Fibroblast of skin of left biceps (primary cell): ENCODE measurements at places on chromosomes 5 and 9.

DNA sequence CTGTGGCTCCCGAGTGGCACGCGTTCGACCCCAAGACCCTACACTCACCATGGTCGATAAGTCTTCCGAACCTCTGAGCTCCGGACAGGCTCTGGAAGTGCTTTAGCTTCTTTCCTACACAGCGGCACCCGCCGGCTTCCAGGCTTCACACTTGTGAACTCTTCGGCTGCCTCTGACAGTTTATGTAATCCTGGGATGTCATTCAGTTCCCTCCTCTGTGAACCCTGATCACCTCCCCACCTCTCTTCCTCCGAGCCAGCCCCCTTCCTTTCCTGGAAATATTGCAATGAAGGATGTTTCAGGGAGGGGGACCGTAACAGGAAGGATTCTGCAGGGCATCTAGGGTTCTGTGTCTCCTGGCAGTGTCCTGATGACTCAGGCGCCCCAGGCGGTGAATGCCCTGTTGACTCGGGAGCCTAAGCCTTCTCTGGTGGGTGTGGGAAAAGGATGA lies at the start of gene CD14:
Gene CD14, minus strand, starts transcription at position 155 of the 451 bp plus-strand sequence. Its CDS starts 104 bp downstream, at position 51.
- no peak for DNase-seq

DNA sequence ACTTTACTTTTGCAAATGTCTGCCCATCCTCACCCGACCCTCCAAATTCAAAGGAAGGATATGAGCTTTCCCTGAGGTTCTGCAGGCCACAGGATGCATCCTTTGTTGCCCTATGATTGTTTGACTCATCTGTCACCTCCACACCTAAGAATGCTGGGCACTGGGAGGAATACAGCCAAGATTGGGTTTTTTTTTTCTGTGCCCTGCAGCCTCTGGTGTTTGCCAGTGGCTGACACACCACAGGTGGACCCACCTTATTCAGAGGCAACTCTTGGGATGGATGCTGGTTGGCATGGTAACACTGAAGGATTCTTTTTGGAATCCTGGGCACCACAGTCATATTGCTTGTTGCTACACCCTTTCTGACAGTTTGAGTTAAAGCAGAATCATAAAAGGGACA lies 29.7 kb downstream of the C9orf152 start:
- DNase-seq, result no peak

DNA sequence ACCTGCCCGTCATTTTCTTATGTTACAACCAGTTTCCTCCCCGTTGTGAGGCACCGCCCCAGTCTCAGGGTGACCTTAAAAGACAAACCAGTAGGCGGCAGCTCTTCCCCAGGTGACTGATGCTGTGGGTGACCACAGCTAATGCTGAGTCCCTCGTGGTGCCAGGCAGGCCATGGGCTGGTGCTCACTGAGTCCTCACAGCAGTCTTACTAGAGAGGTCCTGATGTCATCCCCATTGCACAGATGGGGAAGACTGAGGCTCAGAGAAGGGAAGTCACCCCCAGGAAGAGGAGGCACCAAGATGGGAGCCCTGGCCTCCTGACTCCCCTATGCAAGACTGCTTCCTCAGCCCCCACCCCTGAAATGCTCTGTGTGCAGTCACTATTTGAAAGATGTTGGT lies 978 bp downstream of the CFAP157 start:
- no peak for DNase-seq

DNA sequence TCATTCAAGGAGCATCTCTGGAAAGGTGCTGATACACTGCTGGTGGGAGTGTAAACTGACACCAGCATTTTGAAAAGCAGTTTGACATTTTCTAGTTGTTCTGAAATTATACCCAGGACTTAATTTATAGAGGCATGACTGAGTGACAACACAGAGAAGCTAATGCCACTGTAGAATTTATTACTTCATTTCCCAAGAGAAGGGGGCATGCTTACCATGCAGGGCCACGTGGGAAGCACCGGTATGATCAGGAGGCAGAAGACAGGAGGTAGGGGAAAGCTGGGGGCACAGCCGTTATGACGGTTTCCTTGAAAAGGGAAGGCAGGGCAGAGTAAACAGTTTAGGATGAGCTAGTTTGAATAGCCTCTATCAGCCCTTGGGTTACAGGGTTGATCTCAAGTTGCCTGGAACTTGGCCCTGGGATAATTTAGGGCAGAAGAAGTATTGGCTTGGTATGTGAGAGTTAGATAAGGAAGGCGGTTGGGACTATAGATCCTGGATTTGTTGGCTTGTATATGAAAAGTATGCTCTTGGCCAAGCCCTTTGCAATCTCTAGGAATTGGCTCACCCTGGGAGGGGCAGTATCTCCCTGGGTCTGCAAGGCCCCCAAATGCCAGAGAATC lies 305.7 kb downstream of the ENC1 start:
- DNase-seq, result no peak

- DNase-seq, result peak; percentile 56
Measured at GRCh38 chr5:157443041-157443549, 16.9 kb upstream of the NIPAL4 start.

DNA sequence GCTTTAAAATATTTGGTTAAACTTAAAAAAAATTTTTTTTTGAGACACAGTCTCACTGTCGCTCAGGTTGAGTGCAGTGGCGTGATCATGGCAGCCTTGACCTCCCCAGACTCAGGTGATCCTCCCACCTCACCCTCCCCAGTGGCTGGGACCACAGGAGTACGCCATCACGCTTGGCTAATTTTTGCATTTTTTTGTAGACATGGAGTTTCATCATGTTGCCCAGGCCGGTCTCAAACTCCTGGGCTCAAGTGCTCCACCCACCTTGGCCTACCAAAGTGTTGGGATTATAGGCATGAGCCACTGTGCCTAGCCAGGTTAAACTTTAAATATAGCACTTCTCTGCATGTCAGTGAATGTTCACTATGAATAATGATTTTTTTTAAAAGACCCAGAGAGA lies 224.5 kb upstream of the RFX3 start:
- no peak for DNase-seq

DNA sequence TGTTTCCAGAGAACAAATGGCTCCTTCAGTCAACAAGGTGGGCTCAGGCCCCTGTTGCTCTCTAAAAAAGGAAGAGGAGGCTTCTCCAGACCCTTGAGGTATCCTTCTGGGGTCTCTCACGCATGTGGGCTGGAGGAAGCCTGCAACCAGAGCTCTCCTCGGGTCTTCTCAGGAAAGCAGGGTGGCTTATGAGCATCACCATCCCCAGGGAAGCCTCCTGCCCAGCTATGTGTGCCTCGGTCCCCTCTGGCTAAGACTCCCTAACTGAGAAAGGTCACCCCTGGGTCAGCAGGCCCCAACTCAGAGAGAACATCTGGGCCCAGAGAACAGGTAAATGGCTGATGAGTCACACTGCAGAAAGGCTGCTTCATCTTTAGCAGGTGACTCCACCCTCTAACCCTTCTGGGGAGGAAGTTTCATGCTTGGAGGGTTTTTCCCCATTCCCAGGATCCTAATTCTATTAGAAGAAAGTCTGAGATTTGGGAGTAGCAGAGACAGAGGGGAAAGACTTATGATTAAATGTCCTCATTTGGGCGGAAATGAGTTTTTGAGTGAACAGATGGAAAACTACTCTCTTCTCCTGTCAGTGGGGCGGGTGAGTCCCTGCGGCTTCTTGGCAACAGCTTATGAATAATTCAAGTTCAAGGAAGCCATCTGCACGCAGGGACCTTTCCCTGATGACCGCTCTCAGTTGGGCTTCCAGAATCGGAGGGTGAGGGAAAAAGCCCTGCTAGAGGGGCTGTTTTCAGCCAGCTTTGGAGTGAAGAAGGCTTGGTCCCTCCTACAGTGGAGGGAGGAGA lies 41.9 kb downstream of the TGFBI start:
- no peak for DNase-seq

- peak; percentile 21 for DNase-seq
Measured at GRCh38 chr9:27864644-27865438, 291.6 kb upstream of the C9orf72 start.

DNA sequence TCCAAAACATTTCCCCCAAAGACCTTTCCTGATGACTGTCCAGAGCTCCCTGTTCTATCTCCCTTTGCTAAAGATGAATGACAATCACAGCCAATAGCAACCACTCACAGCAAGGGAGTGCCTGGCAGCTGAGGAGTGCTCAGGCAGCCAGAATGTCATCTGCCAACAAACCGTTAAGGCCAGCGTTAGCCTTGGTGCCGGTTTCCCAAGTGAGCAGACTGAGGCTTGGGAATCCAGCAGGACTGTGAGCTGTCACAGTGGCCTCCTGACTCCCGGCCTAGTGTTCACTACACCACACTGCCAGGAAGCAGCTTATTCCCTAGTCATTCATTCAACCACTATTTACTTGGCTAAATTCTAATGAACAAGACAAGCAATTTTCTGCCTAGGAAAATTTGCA lies 24.7 kb downstream of the STK10 start:
- no peak for DNase-seq

DNA sequence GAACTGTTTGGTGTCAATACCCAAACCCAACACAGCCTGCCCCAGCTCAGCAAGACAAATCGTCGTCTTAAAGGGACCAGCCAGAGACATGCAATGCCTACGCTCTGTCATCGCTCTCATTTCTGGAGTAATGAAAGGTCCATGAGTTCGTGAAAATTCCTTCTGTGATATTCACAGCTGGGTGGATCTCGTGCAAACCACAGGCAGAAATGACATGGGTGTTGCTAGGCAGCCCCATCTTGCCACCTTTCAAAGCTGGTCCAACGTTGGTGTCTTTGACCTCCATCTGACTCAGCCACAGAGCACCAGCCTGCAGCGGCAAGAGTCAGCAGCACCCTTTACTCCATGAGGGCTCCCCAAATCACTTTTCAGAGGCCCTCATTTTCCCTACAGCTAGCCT lies 215.3 kb downstream of the SLIT3 start:
- DNase-seq, result no peak

GRCh38 chr9:101512116-101512515 lies 21.5 kb upstream of the RNF20 start:
- no peak for DNase-seq

DNA sequence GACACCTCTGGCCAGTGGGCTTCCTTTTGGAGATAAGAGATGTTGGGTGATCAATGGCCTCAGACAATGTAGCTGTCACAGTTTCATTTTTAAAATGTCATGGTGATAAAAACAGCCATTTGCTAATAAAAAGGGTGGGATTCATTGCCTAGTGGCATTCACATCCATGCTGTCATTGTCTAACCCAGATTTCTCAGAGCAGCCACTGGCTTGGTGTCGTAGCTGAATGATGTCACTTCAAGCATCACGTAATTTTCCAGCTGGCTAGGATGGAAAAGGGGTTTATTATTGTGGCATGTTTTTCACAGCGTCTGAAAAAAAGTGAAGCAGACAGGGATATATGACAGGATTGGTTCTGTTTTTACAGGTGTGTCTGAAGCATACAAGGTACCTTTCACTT lies 184.7 kb downstream of the AOPEP start:
- no peak for DNase-seq

GRCh38 chr5:62112689-62113228 lies 193.2 kb upstream of the KIF2A start:
- DNase-seq, result no peak

DNA sequence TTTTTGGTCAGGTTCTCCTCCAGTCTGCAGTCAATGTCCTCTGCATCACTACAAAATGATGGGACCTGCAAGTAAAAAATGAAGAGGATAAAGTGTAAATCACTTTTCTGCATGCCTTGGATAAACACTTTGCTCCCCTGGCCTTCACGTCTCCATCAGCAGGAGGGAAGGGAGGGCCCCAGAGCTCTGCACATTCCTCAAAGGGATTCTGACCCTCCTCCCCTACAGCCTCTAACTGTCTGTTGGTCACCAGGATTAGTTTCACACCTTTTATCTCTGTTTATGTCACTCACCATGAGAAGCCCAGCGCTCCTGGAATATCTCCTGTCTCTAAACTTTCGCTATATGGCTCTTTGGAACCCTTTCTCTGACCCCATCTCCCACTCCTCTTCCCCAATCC lies 103.3 kb downstream of the SVEP1 start:
- DNase-seq, result no peak

GRCh38 chr9:4714266-4715016 lies 26.6 kb downstream of the AK3 start:
- no peak for DNase-seq
